ENCODE measurements at places on chromosomes 2 and 18.

DNA sequence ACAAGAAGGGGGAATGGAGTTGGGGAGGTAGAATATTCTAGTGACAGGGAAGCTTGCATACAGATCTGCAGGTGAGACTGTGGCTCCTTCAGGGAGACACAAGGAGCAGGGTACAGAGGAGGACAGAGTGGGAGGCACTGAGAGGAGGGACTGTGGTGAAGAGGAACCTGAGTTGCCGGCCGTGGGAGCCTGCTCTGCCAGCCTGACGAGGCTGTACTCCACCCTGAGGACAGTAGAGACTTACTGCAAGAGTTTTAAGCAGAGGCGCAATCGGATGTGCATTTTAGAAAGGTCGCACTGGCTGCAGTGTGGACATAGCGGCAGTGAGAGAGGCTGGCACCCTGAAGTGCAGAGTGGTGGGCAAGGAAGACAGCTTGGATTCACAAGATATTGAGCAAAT is 185.8 kb downstream of the GFPT1 start:
- no peak for DNase-seq

DNA sequence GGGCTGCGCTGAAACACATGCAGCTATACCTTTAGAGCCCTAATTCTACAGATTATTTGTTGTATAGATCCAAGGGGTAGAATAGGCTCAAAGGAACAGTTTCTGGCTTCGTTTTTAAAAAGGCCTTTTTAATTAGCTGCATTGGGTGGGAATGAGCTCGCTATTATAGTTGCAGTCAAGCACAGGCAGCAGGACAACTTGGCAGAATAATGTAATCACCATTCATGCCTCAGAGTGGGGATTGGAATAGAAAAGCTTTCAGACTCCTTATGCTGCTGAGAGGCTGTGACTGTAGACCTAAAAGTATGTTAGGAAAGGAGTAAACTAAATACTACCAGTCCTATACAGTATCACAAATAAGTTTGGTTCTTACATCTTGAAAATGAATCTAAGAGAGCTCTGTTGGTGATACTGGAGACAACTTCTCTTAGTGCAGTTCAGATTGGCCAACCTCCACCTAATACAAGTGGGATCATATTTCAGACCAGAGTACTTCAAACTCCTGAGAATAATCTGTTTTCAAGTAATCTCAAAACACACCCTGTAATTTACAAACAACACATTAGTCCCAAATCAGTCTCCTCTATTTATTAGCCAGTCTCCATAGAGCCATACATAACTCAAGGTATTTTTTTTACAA is 121.4 kb downstream of the ANTXR1 start:
- DNase-seq: no peak

- DNase-seq: no peak
Observed at GRCh38 chr18:38587571-38587970, 1022.0 kb upstream of the CELF4 start.

DNA sequence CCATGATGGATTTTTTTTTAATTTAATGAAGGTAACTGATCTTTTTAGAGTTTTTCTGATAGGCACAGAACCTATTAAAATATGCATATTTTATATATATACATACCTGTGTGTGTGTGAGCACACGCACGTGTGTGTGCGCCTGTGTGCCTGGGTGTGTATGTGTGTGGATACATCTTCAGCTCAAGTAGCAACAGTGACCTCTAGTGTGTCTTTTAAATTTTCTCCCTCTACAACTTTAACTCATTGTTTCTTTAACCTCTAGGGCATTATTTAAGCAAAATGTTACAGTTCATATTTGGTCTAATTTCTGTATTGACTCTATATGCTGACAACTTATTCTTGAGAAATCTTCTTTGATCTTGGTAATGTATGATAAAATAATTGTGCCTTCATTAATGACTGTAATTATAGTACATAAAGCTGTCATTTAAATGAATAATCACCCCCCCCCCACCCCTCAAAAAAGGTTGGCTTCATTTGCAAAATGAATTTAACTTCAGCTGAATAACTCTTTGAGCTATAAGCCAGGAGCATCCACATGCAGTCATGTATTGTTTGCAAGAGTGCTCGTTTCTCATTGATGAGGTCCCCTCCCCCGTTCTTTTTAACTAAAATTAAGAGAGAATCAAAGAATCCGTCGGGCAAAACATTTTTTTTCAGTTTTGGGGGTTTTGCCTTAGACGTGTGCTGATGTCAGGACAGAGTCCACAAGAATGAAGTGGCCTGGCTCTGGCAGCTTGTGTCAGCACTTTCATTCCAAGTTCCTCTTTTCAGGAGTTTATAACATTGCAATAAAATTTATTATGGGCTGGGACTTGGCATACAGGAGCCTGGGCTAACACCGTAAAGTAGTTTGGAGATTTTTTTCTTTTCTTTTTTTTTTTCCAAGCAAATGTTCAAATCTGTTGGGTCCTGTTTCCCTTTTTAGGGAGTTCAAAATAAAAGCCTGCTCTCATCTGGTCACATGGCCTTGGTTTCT is 80.0 kb downstream of the ETAA1 start:
- no peak for DNase-seq

- DNase-seq: no peak
Observed at GRCh38 chr18:50011813-50012435, 183.0 kb downstream of the MYO5B start.

DNA sequence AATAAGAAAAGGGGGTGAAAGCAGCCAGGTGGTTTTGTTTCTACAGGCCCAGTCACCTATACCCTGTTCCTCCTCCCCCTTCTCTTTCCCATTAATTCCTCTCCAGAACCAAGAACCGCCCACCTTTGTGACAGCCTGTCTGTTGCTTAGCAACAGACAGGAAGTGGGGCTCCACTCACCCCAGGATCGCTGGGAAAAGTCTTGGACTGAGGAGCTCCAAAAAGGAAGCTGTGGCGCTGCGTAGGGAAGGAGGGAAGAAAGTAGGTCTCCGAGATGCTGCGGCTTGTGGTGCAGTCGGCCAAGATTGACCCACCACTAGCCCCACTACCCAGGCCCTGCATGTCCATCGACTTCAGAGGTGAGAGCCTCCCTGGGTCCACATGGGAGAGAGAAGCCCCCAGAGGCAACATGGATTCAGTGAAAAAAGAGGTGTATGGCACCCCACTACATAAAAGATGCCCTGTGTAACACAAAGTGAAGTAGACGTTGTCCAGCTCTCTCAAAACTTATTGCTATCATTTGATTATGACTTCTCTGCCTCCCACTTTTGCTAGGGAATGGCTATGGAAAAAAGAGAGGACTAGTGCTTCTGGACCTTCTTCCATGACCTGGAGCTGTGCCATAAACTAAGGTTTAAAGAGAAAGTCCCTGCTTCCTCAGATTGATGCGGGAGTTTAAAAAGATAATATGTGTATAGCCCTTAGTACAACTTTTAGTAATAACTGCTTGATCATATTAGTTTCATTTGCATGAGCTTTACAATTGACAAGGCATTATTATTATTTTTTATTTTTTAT is at the start of gene FER1L5:
Gene FER1L5, plus strand, starts transcription at position 201 of the 797 bp plus-strand sequence. Its CDS starts 73 bp downstream, at position 274.
- DNase-seq: no peak

DNA sequence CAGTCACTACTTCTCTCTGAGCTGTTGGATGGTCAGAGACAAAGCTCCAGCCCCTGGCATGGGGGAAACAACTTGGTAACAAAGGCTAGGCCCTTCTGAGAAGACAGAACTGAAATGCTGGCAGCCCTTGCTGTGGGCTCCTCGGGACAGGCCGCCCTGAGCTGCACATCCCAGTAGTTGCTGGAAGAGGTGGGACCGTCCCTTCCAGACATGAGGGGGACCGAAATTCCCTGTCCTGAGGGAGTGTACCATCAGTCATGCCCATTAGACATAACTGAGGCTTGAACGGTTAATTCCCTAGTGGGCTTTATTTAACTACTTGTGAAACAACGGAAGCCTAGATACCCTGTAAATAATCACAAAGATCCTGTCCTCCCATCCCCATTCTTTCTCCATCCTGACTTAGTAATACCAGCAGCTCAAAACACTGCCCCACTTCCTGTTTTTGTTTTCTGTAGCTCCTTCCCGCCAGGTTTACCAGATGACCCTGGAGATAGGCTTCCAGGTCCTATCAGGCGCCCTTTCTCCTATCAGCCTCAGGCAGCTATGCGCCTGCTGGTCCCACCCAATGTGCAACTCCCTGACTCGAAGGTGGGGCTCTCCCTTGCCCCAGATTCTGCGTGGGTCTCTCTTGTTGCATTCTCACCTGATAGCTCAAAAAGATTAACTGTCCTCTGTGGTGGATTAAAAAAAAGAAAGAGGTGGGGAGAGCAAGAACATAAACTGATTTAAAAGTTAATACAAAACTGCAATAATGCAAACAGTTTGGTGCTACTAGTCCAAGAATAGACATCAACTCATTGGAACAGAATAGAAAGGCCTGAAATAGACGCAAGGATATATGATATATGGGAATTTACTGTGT is 37.0 kb upstream of the NT5DC4 start:
- no peak for DNase-seq

DNA sequence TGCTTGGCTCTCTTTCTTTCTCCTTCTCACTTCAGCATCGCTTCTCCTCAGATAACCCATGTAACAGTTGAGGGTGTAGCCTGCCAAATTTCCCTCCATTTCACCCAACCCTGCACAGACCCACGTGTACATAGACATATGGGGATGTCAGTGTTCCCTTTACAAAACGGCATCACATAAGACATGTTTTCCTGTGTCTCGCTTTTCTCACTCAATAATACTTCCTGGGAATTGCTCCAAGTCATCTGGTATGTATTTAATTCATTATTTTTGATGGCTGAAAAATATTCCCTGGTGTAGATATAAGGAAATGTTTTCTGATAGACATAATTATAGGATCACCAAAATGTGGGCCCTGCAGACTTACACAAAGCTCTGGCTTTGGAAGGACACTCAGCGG is 176.8 kb downstream of the LOXHD1 start:
- no peak for DNase-seq

DNA sequence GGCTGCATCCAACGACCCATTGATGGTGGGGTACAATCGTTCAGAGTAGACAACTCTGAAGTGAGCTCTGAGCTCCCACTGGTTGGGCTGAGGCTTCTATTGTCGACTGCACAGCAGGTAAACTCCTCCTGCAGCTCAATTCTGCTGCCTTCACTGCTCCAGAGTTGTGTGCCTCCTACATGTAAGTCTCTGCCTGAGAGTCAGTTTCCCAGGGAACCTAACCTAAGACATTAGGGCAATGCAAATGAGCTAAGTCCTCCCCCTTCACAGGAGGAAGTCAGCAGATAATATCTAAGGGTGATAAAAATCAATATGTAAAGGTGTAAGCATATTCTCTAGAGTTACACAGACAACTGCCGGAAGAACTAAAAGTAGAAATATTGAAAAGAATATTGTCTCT is 22.5 kb upstream of the ACYP2 start:
- DNase-seq: no peak

DNA sequence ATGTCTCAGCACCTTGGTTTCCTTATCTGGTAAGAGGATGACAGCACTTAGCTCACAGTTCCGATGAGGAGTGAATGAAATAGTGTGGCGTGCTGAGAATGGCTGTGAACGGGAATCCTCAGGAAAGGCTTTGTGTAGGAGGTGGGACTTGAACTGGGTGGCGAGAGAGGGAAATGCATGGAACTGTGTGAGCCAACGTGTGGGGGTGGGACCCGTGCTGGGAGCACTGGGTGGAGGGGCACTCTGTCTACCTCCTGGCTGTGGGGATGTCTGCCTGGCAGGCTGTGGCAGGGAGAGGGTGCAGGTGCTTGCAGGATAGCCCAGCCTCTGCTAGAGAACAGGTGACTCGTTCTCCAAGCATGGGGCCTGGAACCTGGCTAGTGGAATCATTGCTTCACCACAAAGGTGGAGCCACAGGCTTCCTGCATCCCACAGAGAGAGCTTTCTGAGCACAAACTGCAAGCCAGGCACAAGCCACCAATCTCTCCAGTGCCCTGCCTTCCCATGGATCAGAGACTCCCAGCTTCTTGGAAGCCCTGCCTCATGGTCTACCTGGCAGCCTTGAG is 145.2 kb downstream of the CELF4 start:
- no peak for DNase-seq

GRCh38 chr18:49096021-49096420 is 145.3 kb upstream of the SMAD7 start:
- DNase-seq: no peak

GRCh38 chr2:97995026-97995733 is 568 bp downstream of the TMEM131 start:
- DNase-seq: peak; percentile 17

- DNase-seq: no peak
Observed at GRCh38 chr2:7674606-7675005, 757.4 kb downstream of the RNF144A start.

DNA sequence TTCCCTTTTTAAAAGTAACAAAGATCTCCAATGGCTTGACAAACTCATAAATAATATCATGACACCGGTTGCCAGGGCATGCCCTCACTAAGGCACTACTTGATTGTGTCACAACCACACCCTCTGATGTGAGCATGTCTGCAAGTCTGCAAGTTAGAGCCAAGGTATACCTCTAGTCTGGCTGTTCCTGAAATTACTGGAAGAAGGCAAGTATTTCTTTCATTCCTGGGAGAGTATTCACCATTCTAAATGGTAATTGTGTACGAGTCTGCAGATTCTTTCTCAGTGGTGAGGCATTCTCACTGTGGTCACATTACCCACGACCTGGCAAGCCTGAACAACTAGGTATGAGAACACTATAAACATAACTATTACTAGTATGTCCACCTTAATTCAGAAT is 25.7 kb upstream of the RNU4ATAC start:
- no peak for DNase-seq

DNA sequence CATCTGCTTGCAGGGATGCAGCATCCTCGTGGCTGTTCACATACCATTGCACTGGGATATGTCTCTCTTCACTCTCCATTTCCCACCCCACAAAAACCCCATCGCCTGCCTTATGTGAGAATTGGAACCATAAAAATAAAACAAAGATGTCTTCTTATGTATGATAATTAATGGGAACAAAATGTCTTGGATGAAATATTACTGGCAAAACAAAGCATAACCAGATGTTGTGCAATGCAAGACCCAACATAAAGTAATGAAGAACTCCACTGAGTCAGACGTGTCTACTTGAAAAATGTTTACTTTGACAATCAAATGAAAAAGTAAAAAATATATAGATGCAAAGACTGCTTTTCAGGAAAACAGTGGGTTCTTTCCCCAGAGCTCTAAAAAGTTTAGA is 611.3 kb upstream of the SYT4 start:
- DNase-seq: no peak

- no peak for DNase-seq
Observed at GRCh38 chr2:226398580-226398979, 401.0 kb downstream of the IRS1 start.

- DNase-seq: no peak
Observed at GRCh38 chr2:45288532-45289417, 279.5 kb upstream of the SIX2 start.

DNA sequence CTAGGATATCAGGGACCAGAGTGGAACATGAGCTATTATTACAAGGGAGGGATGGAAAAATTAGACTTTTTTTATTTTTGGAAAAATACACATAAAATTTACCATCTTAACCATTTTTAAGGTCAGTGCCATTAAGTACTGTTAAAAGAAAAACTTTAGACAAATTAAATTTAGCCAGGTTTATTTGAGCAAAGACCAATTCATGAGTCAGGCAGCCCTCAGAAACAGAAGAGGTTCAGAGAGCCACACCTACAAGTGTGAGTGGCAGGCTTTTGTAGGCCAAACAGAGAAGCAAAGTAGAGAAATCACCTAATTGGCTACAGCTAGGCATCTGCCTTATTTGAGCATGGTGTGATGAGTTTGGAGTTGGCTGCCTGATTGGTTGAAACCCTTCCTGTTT is 301.3 kb upstream of the RAB12 start:
- DNase-seq: no peak

- no peak for DNase-seq
Observed at GRCh38 chr2:152537081-152537651, 180.1 kb downstream of the PRPF40A start.

GRCh38 chr2:215191477-215191876 is 53.1 kb upstream of the ABCA12 start:
- DNase-seq: no peak

Data from activated CD4-positive, alpha-beta T cell treated with anti-CD3 and anti-CD28 coated beads, Interleukin-2, amount 50 U/mL, for 4 hours (primary cell).